ENCODE measurements at places on chromosomes 13 and 19.

DNA sequence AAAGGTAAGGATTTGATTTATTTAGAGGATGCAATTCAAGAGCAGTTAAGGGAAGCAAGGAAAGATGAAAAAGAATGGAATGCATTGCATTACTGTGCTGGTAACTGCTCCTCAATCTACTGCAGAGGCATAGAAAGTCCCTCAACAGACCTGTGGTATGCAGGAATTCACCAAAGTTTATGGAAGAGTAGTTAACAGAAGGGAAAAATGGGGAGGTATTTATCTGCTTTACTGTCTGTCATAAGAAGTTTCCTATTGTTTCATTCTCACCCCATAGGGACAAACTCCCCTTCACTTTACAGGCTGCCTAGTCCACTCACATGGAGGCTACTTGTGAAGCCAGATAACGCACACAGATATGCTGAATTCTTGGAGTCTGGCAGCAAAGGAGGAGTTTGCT lies 354.9 kb upstream of the SPRY2 start:
- no peak for DNase-seq

DNA sequence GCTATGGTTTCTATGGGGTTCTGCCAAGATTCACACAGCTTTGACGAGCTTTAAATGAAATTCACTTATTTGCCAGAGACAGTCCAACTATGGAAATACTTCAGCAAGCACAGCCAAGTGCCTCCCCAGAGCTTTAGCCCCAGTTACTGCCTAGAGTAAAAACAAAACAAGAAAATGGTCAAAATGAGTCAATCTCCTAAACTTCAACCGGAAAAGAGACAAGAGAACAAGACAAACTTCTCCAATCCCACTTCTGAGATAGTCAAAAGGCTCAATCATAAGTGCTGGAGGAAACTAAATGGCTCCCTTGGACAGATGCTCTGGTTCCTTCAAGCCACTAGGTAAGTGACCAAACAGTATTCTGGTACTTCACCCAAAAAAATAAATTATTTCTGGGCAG lies 65.8 kb downstream of the KATNAL1 start:
- no peak for DNase-seq

GRCh38 chr13:96967248-96967745 lies 27.0 kb downstream of the OXGR1 start:
- DNase-seq: no peak

GRCh38 chr19:49802836-49803528 lies 10.1 kb downstream of the FUZ start:
- DNase-seq: no peak

GRCh38 chr13:96728463-96728862 lies 265.8 kb downstream of the OXGR1 start:
- DNase-seq: no peak

- DNase-seq: no peak
Observed at GRCh38 chr13:99948907-99949678, 22.5 kb downstream of the ZIC5 start.

All from caudate nucleus (tissue), 63 donors.